ENCODE measurements at places on chromosomes 16 and 17.
A peak's percentile ranks its signal among the peaks of the same experiment; 100 is the strongest.

DNA sequence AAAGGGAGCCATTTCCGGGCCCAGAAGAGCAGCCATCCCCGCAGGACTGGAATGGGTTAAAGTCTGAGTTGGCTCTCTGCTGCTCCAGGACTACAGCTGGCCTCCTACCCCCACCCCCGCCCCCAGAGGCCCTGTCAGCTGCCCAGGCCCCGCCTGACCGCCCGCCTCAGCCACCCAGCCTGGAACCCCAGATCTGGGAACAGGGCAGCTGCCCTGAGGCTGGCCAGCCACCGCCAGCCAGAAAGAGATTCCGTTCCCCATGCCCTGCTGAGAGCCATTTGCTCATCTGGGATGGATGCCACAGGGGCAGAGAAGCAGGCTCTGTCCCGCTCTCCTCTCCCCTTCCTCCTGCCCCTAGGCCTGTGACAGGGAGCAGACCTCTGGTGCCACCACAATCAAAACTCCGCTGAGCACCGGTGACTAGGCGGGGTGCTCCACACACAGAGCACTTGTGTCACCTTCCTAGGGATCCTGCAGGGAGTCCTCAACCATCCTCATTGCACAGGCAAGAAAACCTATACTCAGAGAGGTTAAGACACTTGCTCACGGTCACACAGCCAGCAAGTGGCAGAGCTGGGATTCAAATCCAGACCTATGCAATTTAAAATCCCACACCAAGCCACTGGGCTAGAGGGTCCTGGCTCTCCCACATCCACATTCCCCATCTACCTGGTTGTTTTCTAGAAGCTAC, 44.1 kb downstream of the ZNF423 start:
- no peak for DNase-seq

DNA sequence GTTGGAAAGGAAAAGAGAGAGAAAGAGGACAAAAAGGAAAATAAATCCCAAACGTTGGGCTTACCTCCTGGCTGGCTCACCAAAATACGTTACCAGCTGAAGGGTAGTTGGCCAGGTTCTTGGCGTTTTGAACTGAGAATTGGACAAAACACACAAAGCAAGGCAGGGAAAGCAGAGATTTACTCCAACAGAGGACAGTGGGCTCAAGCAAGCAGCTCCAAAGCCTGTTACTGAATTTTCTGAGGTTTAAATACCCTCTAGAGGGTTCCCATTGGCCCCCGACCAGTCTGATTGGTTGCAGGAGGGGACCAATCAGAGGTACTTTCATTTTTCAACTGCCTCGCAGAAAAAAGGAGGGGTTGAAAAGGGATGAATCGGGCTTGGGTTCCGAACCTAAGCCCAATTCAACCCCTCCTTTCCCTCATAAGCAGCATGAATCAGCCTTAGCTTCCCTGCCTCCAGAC, 55.6 kb upstream of the ALOX12 start:
- no peak for DNase-seq

DNA sequence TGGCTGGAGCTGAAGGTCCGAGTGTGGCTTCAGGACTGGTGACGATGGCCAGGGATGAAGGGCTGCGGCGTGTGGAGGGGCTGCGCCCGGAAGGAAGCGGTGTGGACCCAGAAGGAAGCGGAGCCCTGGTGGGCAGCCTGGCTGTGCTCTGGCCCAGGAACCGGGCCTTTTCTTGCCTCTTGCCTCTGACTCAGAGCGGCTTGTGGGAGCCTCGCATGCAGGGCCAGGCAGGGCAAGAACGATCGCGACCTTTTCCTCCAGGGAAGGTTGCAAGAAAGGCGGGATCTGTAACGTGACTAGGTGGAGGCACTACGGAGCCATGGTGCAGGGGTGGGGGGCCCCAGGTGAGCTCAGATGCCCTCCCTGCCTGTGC, 78.0 kb downstream of the JPH3 start:
- DNase-seq: no peak

GRCh38 chr16:3147046-3147756, 12.4 kb downstream of the ZNF213 start:
- DNase-seq: no peak

DNA sequence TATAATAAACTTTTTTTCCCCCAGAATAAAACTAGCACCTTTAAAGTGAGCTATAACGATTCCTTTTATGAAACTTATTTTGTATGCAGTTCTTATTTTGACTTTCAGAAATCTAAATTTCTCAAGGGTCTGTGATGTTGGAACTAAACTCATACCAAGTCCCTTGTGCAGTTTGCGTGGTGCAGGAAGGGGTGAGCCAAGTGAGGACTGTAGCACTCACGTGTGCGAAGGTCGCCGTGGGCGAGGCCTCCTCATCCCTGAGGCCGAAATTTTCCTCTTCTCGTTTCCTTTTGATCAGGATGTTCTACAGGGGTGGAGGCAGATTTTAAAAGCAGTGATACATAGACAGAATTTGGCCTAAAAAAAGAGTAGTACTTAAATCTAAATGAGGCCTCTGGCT, 73.7 kb downstream of the RPTOR start:
- DNase-seq: no peak

- no peak for DNase-seq
Measured at GRCh38 chr16:8576141-8577004, 13.9 kb downstream of the TMEM114 start.

DNA sequence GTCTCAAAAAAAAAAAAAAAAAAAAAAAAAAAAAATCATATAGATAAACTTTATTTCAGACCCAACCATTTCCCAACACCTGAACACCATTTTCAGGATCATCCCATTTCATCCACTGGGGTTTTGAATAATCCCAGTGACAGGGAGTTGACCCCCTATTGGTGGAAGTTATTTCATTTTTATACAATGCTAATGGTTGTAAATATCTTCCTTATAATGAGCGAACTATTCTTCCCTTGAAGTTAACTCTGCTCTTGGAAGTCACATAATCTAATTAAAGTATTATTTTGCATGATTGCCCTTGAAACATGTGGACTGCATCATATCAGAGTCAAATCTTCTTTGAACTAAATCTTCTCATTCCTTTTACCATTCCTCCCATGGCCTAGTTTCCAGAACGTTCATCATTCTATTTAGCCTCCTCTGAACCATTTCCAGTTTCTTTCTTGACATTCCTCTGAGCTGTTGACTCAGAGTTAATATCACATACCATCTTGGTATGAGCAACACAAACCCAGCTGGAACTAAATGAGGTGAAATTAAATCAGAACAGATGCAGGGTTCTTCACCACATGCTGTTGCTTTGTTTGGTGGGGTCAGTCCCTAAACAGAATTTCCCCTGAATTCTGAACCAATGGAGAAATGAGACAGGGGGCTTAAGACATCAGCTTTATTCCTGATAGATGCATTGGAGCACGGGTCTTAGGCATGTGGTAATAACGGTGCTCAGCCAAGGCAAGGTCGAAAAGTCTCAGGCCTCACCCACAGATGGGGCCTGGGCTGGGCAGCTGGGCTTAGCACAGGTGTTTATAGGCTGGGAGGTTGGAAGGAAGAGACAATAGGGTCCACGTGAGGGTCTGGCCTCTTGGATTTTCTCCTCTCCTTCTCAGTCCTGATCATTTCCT, 8.9 kb downstream of the HSD17B2 start:
- no peak for DNase-seq

DNA sequence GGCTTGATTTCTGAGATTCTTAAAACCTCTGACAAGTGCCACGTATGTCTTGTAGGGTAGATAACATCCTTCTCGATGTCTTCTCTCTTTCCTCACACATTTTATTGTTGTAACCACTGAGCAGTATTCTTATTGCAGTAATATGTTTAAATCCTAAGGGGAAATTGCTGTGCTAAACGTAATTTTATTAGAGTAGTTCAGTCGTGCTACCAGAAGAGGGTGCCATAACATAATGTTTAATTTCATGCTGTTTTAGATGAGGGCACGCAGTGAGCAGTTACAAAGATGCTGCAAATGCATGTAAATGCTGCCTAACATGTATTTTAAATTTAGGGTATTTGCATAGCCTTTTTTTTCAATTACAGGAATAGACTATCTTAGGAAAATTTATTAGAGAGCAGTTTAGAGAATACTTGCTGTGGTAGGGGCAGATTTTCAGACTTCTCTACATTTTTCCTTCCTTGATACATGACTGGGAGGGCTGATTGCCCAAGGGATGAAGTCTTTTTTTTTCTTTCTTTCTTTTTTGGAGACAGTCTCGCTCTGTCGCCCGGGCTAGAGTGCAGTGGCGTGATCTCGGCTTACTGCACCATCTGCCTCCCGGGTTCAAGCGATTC, 51.7 kb downstream of the GAN start:
- DNase-seq: no peak

GRCh38 chr17:31594416-31594815, 202.9 kb downstream of the RAB11FIP4 start:
- no peak for DNase-seq

DNA sequence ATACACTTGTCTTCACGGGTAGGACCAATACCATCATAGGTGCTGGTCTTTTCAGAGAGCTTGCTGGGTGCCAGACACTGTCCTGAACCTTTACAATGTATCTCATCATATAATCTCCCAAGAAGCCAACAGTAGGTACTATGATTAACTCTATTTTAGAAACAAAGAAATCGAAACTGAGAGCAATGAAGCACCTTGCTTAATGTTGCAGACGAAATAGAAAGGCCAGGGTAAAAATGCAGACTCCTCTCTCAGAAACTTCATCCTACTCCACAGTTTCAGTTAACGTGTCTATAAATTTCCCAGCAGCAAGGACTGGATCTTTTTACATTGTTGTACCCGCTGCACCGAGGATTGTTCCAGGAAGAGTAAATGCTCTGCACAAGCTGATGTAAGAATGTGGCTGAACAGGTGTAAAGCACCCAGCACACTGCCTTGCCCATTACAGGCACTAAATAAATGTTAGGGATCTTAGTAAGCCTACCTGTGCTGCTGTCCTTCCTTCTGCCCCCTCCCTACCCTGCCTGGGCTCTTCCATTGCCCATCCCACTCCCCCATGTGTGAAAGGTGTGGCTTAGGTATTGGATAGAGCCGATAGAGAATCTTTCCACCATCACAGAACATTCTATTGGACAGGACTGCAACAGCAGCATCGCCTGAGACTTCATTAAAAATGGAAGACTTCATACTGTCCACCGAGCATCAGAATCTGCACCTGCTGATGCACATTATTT, 476.7 kb downstream of the SOX9 start:
- DNase-seq: no peak

GRCh38 chr17:29733166-29733565, 110.5 kb upstream of the CORO6 start:
- no peak for DNase-seq

DNA sequence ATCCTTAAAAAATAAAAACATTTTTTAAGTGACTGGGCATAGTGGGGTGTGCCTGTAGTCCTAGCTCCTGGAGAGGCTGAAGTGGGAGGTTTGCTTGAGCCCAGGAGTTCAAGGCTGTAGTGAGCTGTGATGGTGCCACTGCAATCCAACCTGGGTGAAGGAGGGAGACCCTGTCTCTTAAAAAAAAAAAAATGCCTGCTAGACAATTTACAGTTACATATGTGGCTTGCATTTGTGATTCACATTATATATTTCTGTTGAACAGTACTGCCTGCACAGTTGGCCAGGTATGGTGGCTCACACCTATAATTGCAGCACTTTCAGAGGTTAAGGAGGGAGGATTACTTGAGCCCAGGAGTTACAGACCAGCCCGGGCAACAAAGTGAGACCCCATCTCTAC, 23.4 kb downstream of the CBFB start:
- no peak for DNase-seq

DNA sequence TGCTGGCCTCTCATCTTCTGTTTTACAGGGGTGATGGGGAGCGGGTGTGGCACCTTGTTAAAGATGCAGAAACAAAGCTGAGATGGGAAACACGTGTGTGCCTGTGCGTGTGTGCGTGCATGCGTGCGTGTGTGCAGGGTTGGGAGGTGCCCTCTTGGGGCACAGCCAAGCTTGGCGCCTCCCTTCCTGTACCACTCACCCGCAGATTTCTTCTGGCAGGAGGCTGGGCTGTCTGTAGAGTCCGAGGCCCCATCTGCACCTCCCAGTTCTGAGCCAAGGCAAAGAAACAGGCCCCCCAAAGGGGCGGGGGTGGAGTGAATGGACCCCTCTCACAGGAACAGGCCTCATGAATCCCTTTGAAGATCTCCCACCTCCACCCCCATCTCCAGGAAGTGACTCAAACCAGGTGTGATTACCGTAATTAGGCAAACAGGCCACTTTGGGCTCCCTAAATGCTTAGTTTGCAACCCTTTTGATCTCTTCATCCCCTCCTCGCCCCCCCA, 20.9 kb downstream of the TNS4 start:
- DNase-seq: peak; percentile 86

DNA sequence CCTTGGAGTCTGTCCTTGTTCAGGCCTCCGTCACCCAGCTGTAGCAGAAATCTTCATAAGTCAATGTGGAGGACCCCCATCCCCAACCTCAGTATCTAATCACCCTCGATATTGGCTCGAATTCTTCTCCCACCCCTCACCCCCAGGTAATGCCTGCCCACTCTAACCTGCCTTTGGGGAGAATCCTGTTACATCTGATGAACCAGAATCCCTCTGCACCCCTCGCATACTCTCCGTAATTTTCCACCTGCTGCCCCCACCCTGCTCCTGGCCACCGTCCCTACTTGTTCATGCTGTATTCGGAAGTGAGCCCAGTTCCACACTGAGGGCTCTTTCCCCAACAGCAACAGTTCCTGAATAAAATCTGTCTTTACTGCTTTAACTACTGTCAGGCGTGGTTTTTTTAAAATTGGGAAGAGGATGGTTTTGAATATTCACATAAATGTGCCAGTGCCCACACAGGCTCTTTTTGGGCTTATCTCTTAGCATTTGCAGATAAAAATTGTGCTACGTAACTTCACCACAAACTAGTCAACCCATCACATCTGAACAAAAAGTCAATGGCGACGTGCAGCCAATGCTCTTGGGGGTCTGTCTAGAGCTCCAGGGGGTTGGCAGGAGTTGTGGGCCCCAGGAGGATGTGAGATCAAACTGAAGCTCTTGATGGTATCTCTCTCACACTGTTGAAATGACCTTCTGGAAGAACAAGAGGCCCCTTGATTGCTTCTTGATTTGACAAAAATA, 73.7 kb downstream of the NETO2 start:
- no peak for DNase-seq

- no peak for DNase-seq
Measured at GRCh38 chr17:47999582-47999981, 28.7 kb downstream of the CDK5RAP3 start.
